ENCODE measurements at places on chromosomes 11 and 22.

- no peak for DNase-seq
Observed at GRCh38 chr22:23085785-23086184, 15.5 kb downstream of the GNAZ start.

- no peak for DNase-seq
Observed at GRCh38 chr11:122937983-122938382, 43.7 kb downstream of the BSX start.

DNA sequence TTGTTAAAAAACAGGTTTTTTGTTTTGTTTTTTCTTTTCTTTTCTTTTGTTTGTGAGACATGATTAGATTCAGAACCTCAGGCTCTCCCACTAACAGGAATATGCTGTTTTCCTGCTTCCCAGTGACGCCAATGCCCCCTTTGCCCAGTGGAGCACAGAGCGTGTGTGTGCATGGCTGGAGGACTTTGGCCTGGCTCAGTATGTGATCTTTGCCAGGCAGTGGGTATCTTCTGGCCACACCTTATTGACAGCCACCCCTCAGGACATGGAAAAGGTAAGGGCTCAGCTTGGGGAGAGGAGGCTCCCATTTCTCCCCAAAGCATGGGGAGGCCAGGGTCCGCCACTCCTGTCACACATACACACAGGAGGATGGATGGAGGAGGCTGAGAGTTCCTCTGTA is 25.0 kb downstream of the CYB5R2 start:
- no peak for DNase-seq

- no peak for DNase-seq
Observed at GRCh38 chr11:110293389-110293788, 3.0 kb downstream of the RDX start.

DNA sequence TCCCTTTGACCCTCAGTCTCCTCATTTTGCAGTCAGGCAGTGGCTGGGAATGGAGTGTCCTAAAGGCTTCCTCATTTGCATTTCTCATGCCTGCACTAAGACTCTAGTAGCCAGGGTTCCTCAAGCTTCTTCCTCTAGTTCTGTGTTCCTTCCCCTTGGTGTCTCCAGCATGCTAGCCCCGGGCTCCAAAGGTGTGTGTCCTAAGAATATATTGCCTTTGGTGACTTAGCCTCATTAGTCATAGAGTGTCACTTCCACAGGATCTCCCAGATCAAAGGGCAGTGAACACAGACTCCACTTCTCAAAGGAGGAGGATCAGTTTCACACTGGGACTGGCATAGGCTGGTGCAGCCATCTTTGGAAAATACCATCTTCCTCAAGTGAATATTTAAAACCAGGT is 21.4 kb upstream of the ACER3 start:
- DNase-seq, result no peak

- DNase-seq, result no peak
Observed at GRCh38 chr22:39900306-39901227, at the start of gene GRAP2. GRAP2 (plus strand) TSS chr22:39901084; CDS start chr22:39947107, 46,023 bp downstream.

DNA sequence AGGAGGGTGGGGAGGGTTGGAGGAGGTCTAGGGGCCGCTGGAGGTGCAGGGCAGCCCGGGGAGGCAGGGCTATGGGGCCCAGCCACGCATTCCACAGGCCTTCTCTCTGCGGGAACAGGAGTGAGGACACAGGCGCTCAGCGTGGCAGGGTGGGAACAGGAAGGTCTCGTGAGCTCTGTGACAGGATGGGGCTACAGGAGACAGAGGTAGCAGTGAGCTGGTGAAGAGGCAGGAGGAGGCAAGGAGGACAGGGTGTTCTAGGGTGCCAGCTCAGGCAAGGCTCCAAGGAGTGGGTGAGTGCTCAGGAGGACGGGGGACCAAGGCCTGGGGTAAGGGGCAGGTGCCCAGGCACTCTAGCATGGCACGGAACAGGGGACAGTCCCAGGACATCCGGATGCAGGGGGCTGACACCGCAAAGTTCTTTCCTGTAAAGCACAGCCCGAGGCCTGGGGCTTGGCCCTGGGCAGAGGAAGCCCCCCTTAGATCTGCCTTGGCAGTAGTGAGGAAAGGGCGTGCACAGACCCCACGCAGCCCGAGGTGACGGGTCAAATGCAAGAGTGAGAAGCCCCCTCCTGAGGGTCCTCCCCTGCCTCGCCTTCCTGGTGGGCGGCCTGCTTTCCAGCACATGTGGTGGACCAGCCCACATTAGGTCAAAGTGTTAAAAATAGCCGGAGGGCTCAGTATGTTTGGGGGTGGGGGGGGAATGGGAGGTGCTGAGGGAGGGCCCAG is 4.7 kb upstream of the NEAT1 start:
- DNase-seq, result peak; percentile 53

GRCh38 chr22:41976070-41976901 is 7.0 kb downstream of the SEPTIN3 start:
- peak; percentile 68 for DNase-seq

DNA sequence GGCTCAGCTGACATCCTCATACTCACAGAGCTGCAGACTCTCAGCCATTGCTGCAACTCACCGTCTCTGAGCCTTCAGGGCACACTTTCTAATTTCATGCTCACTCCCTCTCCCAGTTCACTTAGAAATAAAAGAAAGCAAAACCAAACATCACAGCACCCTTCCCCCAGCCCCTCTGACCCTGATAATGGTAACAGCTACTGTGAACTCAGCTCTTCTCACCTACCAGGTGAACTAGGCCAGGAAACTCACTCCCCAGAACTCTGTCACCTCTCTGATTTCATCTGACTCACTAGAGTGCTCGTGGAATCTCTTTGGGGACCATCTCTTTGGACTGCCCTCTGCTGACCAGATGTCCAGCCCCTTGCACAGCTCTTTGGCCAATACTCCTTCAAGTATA is 14.5 kb upstream of the PARVA start:
- DNase-seq, result no peak

DNA sequence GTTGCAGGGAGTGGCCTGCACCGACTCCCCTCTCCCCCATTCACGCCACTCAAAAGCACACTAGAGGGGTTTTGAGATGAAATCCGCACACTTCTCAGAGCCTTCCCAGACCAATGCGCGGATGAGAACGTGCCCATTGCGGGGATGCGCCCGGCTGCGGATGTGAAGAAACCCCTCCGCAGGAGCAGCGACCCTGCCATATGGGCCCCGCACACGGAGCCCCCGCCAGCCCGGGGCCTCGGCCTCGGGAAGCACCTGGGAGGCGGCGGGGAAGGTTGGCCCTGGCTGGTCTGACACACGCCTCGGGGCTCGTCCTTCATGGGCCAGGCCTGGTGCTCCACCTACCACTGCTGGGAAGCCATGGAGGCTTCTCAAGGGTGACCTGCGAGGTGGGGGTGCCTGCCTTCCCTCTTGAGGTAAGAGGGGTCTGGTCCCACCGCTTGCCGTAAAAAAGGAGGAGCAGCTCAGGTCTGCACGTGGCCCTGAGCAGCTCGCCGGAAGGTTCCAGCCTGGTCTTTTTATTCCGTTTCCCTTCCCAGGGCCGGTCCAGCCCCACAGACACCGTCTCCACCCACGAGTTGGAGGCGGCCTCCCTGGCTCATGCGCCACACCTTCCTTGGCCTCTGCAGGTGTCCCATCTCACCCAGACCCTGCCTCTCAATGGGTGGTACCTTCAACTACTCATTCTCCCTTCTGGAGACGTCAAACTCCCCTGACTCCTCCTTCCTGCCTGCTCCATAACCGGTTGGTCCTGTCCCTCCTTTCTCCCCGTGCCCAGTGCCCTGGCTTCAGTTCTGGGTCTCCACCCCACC is 39.4 kb downstream of the TRMU start:
- DNase-seq, result no peak

DNA sequence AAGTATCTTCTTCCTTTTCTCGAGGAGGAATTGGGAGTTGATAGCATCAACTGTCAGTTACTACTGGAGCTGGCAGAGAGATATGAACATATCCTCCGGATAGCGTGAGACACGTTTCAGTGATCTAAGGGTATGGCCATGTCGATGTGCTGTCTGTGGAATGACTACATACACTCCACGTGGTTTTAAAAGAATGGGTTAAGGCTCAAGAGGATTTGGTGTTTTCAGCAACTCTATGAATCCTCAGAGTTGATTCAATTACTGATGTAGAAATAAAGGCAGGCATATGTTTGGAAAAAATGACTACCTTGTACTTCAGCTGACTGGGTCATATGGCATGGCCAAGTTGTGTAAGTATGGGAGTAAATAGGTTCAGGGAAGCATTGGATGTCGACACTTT is 22.9 kb downstream of the MMP13 start:
- no peak for DNase-seq

DNA sequence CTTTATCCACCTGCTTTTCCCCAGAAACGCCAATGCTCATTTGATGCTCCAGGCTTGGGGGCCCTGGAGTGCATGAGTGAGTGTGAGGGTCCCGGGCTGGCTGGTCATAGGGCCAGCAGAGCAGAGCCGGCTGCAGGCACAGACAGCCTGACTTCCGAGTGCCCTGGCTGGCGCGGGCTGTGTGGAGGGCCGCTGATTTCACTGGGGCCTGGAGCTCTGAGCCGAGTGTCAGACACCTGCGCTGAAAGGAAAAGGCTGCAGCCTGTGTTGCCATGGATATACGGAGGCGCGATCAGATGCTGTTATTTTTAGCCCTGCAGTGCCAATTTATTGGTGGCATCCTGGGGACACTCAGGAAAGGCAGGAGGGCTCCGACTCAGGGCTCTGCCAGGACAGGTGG is 87.6 kb downstream of the ST3GAL4 start:
- DNase-seq, result no peak

GRCh38 chr22:23230348-23231068 is 50.2 kb downstream of the BCR start:
- no peak for DNase-seq

- DNase-seq, result no peak
Observed at GRCh38 chr11:106172386-106172991, 95.0 kb downstream of the AASDHPPT start.

DNA sequence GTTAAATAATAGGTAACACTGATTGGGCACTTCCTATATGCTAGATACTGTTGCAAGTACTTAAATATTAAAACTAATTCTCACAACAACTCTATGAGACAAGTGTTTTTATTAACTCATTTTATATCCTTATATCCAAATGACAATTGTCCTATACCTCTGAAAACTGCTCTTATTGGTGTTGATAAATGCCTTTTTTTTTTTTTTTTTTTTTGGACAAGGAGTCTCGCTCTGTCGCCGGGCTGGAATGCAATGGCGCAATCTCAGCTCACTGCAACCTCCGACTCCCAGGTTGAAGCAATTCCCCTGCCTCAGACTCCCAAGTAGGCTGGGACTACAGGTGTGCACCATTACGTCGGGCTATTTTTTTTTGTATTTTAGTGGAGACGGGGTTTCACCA is 41.6 kb downstream of the MRTFA start:
- DNase-seq, result no peak

- no peak for DNase-seq
Observed at GRCh38 chr11:26399336-26399735, 67.4 kb downstream of the ANO3 start.

GRCh38 chr11:61507962-61508861 is at the start of gene LRRC10B:
LRRC10B (plus strand) TSS chr11:61508749; CDS start chr11:61508999, 250 bp downstream.
- DNase-seq, result peak; percentile 75

- DNase-seq, result no peak
Observed at GRCh38 chr11:36750349-36750748, 152.3 kb upstream of the RAG2 start.

GRCh38 chr11:60780774-60781173 is 4.4 kb upstream of the MS4A10 start:
- DNase-seq, result no peak

DNA sequence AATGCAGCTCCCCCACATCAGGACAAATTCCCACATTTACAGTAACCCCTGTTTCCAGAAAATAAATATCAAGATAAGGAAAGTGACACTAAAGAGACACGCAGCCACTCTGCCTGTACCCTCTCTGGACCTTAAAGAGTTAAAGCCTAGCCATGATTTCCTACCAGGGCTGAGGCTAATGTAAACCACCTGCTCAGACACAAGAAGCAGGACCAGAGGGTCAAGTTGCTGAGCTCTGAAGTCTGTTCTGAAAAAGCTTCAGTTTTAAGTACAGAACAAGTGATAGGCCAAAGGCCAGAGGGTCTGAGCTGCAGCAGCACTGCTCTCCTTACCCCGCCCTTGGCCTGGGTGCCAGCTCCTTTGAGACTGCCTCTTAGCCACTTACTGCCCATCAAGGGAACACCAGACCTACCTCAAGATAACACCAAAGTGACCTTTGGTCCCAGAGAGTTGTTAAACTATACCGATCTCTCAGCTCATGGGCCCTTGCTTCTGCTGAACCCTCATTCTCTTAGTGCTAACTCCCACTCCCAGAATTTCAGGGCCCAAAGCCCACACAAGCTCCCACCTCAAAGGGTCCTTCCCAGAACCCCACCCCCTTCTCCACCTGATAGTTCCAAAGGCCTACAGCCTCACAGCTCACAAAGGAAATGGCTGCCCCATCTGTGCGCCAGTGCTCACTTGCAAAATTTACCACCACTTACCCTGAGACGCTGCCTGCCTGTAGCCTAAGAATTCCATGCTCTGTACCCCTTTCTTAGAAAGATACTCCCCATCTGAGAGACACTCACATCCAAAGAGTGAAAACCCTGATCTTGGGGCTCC is 40.5 kb downstream of the IL18BP start:
- peak; percentile 52 for DNase-seq

GRCh38 chr11:124943254-124943616 is 7.4 kb upstream of the HEPACAM start:
- DNase-seq, result no peak

GRCh38 chr11:15885854-15886253 is 470.5 kb downstream of the SOX6 start:
- no peak for DNase-seq

GRCh38 chr22:45966895-45967365 is 10.0 kb downstream of the WNT7B start:
- no peak for DNase-seq

DNA sequence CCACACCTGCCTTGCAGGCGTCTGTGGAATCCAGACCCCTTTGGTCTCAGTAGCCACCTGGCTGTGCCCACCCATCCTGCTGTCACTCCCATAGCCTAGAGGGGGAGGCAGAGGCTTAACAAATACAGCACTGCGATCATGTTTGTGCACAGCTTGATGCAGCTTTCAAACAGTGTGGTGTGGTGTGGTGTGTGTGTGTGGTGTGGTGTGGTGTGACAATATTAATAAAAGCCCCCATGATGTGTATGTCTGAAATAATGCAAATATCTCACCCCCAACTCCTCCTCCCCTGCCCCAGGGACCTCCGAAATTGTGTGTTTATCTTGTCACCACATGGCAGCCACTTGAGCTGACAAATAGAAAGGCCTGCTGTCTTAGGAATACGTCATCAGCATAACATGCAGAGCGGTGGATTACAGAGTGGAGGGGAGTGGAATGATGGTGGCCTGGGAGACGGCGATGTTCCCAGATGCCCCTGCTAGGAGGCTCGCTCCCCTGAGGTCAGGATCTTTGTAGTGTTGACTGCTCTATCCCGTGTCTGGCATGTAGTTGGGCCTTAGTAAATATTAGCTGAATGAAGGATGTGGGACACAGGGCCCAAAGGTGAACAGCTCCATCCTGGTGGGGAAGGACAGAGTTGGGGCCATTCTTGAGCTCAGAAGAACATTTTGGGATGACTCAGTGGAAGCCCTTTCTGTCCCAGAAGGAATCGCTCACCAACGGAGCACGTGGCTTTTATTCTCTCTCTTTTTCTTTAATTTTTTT is 2.8 kb downstream of the PDXP start:
- peak; percentile 61 for DNase-seq

Measured in right kidney (tissue), 9 donors.